NCI-H1436 (cell line): ENCODE measurements at places on chromosomes 7 and 10.

- no peak for DNase-seq
These were observed 58.0 kb downstream of the CREM start for GRCh38 chr10:35184527-35185171.

GRCh38 chr10:106399112-106399511 is 765.4 kb downstream of the SORCS1 start:
- DNase-seq: no peak

DNA sequence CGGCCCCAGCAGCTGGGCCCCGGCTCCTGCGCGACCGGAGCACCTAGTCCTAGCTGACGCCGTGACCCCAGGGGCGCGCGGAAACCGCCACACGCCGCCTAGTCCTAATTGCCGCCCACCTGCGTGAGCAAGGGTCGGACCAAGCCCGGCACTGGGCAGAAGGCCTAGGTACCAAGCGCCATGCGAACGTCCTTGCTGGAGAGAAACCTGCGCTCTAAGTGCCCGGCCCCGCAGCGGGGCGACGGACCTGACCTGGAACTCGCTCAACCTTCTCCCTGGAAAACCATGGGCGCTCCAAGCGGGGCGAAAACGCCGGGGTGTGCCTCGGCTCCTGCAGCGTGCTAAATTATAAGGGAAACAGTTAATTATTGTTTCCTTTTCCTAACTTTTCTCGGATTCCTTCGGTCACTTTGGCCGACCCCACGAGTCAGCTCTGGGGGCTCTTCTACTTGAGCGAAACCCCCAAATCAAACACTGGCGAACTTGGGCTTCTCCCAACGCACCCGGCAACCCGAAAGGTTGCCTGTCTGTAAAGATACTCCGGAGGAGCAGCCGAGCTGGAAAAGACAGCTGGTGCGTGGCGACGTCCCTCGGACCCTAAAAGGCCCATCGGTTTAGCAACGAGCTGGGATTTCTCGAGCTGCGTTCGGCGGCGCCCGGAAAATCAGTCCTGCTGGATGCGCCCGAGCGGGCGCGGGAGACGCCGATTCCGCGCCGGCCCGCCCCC is 5.3 kb upstream of the EBF3 start:
- no peak for DNase-seq

GRCh38 chr7:92934096-92934495 is 97.7 kb upstream of the CDK6 start:
- DNase-seq: no peak

GRCh38 chr10:16867990-16868389 is 50.8 kb upstream of the RSU1 start:
- DNase-seq: no peak

DNA sequence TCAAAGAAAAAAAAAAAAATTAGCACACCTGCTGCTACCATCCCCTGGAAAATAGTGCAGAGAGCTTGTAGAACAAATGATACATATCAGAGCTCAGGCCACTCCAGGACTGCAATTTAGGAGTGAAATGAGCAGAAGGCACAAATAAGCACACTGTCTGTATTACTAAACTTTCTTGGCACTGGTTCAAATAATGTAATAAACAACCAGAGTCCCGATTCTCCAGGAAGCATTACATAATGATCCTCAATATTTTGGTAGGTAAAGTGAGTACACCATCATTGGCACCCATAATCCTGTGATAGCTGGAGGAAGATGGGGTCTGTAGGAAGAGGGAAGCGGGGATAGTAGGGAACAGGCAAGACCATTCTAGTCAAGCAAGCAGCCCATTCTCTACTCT is 74.3 kb downstream of the SVOPL start:
- DNase-seq: no peak

DNA sequence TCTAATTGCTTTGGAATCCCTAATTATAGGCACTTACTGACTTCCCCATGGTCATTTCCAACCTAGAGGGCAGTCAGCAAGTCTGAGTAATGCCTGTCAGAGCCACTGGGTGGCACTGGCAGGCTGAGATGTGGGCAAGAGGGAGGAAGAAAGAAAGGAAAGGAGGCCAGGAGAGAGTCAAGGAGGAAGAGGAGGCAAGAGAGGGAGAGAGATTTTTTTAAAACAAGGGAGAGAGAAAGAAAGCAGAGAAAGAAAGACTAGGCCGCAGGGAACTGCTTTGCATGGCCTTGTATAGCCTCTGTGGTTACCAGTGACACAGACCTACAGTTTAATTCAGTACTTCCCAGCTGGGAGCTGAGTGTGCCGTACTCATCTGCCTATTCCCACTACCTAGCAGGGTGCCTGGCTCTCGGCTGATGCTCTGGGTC is 210.4 kb upstream of the ADO start:
- peak; percentile 19 for DNase-seq

DNA sequence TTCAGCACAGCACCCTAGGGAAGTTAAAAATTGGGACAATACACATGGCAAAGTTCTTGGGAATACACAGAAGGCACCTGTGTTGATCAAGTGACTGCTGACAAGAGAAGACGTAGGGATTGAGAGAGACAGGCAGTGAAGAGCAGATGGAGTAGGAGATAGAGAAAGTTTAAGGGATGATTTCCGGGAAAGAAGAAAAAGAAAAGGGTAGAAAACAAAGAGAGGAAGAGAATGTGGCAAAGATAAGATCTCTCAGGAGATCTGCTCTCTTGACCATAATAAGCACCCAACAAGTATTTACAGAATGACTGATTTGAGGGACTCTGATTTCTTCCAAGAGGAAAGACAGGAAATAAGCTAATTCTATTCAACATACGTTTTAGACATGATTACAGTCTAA is 15.1 kb upstream of the RALA start:
- no peak for DNase-seq

GRCh38 chr7:91247500-91247899 is 16.7 kb upstream of the FZD1 start:
- DNase-seq: no peak

- no peak for DNase-seq
These were observed 67.8 kb downstream of the GRB10 start for GRCh38 chr7:50714857-50715256.

- no peak for DNase-seq
These were observed 109.1 kb downstream of the ARL4A start for GRCh38 chr7:12796397-12797127.

GRCh38 chr10:124917428-124918190 is 24.3 kb upstream of the ZRANB1 start:
- DNase-seq: peak; percentile 44

DNA sequence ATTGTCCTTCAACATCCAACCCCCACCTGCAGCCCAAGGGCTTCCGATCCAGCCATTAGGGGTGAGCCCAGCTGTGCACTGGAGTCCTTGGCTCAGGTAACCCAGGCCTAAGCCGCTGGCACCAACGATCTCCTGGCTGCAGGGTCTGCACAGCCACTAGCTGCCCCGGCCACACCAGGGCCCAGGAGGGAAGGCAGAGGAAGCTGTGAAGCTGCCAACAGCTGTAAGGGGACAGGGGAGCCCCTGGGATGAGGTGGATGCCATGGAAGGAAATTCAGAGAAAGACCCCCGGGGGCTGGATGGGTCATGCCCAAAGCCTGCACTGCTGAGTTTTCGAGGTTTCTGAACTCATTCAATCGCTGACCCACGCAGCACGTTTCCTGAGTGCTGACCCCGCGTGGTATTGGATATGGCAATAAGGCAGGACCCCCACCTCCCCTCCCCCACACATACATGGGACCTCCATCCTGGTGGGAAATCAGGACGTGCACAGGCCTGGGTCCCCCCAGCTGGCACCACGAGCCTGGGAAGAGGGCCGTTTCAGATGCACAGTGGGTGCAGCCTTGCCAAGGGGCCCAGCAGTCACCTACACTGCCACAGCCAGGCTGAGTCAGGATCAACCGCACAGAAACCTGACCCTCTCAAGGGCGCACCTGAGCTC is 170.3 kb downstream of the DIP2C start:
- no peak for DNase-seq

GRCh38 chr10:6396652-6397051 is 183.4 kb downstream of the PRKCQ start:
- DNase-seq: no peak

DNA sequence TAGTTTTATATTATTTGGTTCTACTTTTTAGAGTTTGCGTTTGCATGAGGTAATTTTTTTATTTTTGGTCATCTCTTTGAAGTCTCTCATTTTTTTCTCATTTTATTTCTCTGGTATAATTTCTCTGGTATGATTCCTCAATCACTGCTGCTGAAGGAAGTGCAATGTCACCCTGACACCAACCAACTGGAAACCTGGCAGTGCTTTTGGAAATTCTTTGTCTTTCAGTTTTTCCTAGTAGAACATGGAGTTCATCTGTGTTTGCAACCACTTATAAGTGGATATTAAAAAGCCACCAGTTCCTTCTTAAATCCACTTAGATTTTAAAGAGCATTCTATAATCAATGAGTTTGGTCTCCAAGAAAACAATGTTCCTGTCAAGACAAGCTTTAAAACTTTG is 291.8 kb downstream of the PRKG1 start:
- no peak for DNase-seq

DNA sequence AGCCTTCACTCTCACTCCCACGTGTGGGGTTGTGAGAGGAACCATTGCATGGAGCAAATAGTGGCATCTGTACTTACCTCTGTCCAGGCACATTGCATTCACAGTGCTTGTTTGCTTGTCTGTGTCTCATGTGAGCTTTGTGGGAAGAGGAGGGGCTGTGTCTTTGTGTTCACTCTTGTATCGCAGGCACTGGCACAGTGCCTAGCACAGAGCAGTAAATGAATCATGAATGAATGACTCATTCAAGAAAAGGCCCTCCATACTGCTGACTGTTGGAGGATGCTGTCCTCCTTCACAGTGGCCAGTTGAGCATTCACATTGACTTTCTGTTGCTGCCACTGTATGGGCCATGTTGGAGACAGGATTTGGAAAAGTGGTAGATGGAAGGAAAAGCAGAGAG is 125.3 kb downstream of the SORCS3 start:
- no peak for DNase-seq

DNA sequence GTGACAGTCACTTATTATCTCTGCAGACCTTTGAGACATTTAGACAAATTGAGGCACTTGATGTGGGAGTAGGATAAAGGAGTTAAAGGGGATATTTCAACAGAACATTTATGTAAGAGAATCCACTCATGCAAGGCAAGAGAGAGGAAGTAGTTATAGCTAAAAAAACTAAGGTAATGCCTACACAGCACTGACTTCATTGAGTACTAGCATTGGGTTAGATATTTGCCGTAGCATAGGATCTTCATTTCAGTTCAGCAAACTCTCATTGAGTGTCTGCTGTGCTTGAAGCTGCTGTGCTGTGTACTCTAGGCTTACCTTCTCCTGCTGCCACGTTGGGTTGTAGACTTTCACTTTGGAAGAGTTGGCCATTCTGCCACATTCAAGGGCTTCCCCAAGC is 10.5 kb upstream of the ENTPD1 start:
- DNase-seq: no peak

GRCh38 chr10:49612513-49613164 is 1.2 kb upstream of the CHAT start:
- DNase-seq: no peak

DNA sequence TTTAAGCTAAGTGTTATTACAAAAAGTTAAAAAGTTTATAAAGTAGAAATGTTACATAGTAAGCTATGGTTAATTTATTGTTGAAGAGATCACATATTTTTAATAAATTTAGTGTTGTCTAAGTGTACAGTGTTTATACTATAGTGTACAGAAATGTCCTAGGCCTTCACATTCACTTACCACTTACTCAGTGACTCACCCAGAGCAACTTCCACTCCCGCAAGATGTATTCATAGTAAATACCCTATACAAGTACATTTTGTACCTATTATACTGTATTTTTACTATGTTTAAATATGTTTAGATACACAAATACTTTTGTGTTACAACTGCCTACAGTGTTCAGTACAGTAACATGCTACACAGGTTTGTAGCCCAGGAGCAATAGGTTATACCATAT is 69.2 kb downstream of the DNAJC1 start:
- DNase-seq: no peak

GRCh38 chr7:94630855-94631254 is 25.1 kb downstream of the SGCE start:
- DNase-seq: no peak

DNA sequence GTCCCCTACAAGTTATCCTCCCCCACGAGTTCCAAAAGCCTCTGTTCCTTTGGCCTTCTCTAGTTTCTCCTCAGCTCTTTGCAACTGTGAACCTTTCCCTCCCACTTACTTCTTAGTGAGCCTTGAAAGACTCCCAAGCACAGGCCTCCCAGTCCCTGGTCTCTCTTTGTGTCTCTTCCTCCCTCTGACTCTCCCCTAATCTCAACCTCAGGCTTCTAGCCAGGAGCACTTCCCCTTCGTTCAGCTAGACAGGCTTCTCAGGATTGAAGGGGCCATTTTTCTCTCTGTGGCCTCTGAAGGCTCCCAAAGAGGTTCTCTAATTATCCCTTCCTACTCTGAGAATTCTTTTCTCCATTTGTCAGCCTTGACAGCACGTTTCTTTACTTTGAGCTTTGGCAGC is 50.2 kb upstream of the PHYHIPL start:
- no peak for DNase-seq

DNA sequence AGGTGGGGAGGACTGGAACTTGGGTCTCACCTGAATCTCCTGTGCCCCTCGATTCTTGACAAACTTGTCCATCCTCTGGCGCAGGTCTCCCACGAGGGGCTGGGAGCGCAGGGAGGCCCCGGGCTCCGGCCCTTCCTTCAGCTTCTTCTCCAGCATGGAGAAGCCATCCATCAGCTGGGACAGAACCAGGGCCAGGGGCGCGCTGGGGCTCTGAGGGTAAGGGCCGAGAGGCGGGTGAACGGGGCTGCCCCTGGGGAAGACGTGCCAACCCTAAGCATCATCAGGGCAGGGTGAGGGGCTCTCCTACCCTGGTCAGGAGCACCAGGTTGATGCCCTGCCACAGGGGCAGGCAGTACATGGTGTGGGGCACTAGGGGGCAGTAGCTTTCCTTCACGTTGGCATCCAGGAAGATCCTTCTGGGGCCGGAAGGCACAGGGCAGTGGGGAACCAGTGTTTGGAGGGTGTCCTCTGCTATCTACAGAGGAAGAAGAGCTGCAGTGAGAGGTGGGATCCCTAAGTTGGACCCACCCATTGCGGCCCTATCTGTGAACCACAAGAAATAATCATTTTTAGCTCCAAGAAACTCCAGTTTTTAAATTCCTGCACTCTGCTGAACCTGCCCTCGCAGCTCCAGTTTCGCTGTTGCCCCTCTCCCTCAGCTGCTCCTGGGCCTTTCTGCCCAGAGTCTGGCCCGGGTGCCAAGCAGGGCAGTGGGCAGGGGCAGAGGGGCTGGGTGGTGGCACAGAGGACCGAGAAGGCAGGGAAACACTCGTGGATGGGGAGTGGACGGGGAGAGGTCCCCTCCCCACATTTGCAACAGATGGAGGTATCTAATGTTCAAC is 10.8 kb upstream of the PYROXD2 start:
- no peak for DNase-seq

DNA sequence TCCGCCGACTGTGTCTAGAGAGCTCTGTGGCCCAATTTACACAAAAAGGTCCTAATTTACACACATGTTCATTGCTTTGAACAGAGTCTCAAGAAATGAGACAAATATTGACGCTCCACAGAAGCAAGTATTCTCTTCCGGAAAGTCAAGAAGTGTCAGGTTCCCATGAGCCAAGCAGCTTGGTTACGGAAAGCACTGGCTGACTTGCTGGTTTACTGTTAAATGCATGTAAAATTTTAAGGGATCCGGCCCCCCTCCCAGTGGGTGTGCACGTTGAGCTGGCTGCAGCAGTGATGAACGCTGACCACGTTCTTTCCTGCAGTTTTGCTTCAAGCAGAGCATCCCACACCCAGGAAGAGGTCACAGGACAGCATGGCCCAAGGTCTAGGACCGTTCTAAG is 76.8 kb downstream of the DIP2C start:
- no peak for DNase-seq
